ENCODE measurements at places on chromosomes 7 and 10. TPM values are rescaled to one million over a fixed set of nuclear protein-coding genes. Genes with fewer than 3 reads are reported as not detected.

GRCh38 chr7:70487428-70487827, 644.5 kb upstream of the GALNT17 start:
- no peak overlapping the region for H3K4me3 ChIP-seq
- DNase-seq = no peak
- H3K27me3 ChIP-seq = peaks cover 5% of the 10 kb centered on the region
- H3K27ac ChIP-seq = no peak overlapping the region
- H3K4me1 ChIP-seq = no peaks in the 10 kb centered on the region

GRCh38 chr10:67471022-67471421, 225.0 kb downstream of the CTNNA3 start:
- H3K36me3 ChIP-seq = no peaks in the 10 kb centered on the region
- no peak overlapping the region for H3K27ac ChIP-seq
- no peaks in the 10 kb centered on the region for H3K4me1 ChIP-seq
- H3K4me3 ChIP-seq = no peak overlapping the region
- no peaks in the 10 kb centered on the region for H3K27me3 ChIP-seq
- no peak for DNase-seq

Gene LRIT1
- total RNA-seq = not detected

Gene ASZ1
- not detected for total RNA-seq

Gene COL26A1
- not detected for total RNA-seq

DNA sequence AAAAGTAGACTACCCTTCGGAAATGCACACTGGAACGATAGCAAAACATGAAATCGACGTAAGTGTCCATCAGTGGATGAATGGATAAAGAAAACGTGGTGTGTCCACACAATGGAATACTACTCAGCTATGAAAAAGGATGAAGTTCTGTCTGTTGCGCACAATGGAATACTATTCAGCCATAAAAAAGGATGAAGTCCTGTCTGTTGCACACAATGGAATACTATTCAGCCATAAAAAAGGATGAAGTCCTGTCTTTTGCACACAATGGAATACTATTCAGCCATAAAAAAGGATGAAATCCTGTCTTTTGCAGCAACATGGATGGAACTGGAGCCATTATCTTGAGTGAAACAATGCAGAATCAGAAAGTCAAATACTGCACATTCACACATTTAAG, 591.8 kb downstream of the PTPRN2 start:
- H3K4me1 ChIP-seq = no peaks in the 10 kb centered on the region
- no peak for DNase-seq
- H3K27ac ChIP-seq = no peak overlapping the region
- H3K36me3 ChIP-seq = no peaks in the 10 kb centered on the region
- no peaks in the 10 kb centered on the region for H3K27me3 ChIP-seq
